ENCODE measurements at places on chromosomes 6 and 20.
A peak's percentile ranks its signal among the peaks of the same experiment; 100 is the strongest.

GRCh38 chr6:52635049-52635577 lies 35.8 kb upstream of the TMEM14A start:
- peak; percentile 35 for DNase-seq

DNA sequence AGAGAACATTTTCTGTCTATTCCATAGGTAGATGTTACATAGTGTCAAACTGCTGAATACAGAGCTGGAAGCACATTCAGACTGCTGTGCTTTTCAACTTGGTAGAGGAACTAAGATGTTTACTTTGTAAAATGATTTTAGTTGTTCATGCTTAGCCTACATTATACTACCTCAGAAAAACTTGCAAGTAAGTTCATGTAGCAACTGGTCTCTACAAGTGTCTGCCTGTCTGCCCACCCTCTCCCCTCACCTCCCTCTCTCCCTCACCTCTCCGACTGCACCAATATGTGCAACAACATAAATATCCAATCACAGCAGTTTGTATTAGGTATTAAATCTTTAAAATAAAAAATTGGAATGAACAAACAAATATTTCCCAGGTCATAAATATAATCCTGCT lies 25.3 kb downstream of the ELOVL4 start:
- no peak for DNase-seq

- no peak for DNase-seq
Measured at GRCh38 chr6:80433010-80433672, 326.7 kb downstream of the BCKDHB start.

DNA sequence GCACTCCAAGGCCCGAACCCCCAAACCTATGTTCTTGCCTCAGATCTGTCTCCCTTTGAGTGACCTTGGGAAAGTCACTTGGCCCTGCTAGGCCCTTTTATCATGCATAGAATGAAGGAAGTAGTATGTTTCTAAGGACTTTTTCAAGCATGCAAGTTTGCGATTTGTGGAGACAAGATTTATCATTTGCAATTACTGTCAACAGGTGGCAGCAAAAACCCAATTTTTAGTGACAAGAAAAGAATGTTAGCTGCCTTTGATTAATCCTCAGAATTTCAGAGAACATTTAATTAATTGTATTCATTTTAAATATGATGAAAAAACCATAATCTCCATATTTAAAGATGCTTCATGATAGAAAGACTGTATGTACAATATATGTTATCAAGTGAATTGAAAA lies 28.3 kb upstream of the PREP start:
- DNase-seq, result peak; percentile 64

- no peak for DNase-seq
Measured at GRCh38 chr20:32995802-32996201, 8.4 kb downstream of the SUN5 start.

DNA sequence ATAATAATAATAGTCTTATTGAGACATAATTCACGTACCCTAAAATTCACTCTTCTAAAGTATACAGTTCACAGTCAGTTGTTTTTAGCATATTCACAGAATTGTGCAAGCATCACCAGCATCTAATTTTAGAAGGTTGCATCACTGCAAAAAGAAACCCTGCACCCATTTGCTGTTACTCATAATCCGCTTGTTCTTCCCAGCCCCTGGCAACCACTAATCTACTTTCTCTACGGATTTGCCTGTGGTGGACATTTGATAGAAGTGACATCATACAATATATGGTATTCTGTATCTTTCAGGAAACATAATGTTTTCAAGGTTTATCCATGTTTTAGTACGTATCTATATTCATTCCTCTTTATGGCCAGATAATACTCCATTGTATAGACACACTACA lies 41.5 kb upstream of the FAM184A start:
- no peak for DNase-seq

- no peak for DNase-seq
Measured at GRCh38 chr6:114240796-114241195, 102.0 kb downstream of the HS3ST5 start.

DNA sequence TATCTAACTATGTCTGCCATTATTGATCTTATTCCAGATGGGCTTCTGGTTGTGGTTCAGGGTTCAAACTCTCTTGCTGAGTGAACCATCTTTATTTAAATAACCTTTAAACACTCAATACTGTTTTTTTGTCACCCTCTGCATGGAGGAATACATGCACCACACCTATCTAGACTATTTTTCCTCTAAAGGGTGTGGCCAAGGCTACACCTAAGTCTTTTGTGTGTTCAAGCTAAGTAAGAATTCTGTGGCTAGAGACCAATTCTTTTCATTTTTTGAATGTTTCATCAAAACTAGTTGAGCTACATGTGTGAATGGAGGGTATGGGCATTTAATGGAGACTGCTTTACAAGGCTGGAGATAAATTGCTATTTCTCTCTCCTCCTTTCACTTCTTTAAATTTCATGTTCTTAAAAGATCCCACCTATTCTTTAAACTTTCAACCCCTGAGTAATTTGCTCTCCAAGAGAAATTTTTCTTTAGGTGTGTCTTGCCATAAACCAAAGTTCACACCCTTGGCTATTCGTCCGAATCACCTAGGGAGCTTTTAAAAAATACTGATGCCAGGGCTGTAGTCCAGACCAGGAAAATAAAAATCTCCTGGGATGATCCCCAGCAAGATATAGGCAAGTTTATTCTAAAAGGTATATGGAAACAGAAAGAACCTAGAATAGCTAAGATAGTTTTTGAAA lies 24.8 kb upstream of the MBOAT1 start:
- no peak for DNase-seq

DNA sequence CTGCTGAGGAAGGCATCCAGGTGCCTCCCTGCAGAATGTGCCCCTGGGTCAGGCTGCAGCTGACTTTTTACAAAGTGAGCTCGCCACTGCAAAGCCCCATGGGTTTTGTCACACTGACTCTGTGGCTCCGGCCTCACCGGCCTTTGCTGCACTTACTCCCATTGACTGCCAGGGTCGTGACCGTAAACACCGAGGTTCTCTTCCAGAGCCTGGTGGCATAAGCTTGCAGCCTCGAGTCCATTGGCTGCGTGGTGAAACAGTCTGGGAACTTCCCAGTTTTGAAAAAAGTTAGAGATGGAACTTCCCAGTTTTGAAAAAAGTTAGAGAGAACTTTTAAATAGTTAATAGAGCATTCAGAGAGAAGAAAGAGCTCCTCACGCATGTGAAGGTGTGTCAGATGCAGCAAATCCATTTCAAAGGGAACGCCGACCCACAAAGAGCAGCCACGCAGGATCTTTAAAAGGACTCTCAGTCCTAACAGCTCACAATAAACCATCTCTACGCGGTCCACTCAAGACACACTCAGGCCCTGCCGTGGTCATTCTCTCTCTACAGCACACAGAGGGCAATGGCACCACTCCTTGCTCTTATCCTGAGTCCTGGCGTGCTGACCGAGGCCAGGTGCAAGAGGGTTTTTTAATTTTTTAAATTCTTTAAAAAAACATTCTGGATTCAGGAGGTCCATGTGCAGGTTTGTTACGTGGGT lies 12.8 kb downstream of the RAMACL start:
- no peak for DNase-seq

GRCh38 chr20:10185741-10186558 lies 32.7 kb upstream of the SNAP25 start:
- no peak for DNase-seq

DNA sequence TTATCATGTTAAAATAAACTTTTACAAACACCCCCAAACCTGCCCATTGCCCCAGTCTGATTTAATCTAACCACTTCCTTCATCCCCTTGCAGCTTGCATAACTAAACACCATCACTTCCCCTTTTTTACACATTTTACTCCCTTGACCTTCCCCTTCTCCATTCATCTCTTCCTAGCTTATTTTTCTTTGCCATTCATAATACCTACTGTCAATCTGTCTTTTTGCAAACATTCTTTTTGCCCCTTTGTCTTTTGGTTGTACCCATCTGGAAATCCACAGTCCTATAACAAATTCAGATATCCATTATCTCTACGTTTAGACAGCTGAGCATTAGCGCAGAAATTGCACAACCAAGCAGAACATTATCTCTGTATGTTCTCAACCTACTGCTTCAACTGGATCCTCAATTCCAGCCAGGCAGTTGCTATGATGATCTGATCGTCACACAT lies 51.2 kb downstream of the C6orf52 start:
- peak; percentile 81 for DNase-seq

DNA sequence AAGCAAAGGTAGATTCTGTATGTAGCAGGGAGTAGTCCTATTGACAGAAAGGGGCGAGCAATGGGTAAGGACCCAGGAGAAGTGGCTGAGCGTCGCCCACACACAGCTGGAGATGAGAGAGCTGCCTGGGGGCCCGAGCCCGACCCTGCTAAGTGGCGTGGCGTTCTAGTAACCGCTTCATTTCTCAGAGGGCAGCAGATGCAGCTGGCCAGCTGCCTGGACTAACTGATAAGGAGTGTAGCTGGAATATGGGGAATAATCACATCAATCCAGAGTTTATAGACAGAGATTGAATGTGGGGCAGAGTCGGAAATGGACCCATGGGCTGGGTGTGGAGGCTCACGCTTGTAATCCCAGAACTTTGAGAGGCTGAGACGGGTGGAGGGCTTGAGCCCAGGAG lies 64.4 kb downstream of the EZR start:
- no peak for DNase-seq

GRCh38 chr20:4929686-4930397 lies 71.5 kb downstream of the SLC23A2 start:
- DNase-seq, result peak; percentile 18

- DNase-seq, result no peak
Measured at GRCh38 chr6:140980265-140980887, 1152.3 kb upstream of the GJE1 start.

GRCh38 chr20:44207126-44207723 lies 3.3 kb downstream of the OSER1 start:
- DNase-seq, result no peak

DNA sequence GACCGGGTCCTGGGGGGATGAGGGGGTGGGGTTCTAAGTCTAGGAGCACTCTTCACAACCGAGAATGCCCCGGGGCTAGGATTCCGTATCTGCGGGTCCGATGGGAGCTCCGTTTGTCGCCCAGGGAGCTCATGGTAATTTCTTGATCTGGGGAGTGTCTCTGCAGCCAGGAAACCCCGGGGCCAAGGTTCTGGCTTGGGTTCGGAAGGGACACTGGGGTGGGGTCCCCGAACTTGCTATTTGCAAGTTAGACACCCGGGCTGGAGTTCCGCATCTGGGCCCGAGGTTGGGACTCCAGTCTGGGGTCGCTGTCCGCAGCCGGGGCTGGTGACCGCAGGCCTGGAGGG lies 397 bp downstream of the PEDS1 start:
- DNase-seq, result peak; percentile 28

DNA sequence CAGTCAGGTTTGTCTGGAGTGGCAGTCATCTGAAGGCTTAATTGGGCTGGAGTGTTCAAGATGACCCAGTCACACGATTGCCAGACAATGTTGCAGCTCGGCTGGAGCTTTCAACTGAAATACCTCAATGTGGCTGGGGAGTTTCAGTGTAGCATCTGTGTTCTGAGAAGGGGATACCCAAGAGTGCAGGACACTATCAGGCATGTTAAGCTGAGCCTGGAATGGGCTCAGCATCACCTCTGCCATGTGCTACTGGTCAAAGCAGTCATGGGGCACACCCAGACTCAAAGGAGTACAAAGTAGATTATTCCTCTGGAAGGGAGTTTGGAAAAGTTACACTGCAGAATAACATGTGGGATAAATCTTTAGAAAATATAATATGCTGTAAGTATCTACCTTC lies 363.9 kb downstream of the KIF16B start:
- DNase-seq, result no peak

DNA sequence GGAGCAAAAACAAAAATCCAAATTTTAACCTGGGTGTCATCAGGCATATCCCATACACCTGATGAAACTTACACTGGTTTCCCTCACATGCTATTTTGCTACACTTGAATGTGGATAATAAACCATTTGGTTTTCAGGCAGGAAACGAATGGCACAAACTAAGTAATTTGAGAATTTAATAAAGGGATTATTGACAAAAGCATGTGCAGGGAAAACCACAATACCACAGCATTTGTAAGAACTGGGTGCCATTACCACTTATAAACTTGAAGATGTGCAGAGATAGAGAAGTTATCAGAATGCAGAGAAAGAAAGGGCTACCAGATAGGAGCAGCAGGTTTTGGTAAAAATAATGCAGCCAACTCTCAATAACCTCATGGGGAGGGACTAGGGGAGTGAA lies 151.2 kb downstream of the RFX6 start:
- DNase-seq, result no peak

DNA sequence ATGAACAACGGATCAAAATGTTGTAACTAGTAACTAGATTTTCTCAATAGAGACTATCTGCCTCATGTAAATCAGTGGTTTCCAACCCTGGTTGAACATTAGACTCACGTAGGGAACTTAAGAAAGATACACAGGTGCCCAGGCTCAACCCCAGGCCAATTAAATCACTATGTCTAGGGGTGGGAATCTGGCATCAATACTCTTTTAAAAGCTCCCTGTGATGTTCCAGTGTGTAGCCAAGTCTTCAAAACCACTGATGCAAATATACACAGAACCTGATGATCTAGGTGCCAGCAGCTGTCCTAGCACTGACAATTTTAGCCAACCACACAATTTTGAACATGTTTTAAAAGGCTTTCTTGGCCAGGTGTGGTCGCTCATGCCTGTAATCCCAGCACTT lies 128.7 kb downstream of the TBC1D32 start:
- no peak for DNase-seq
